CD4-positive, CD25-positive, alpha-beta regulatory T cell (primary cell): ENCODE measurements at places on chromosomes 7 and 10.

DNA sequence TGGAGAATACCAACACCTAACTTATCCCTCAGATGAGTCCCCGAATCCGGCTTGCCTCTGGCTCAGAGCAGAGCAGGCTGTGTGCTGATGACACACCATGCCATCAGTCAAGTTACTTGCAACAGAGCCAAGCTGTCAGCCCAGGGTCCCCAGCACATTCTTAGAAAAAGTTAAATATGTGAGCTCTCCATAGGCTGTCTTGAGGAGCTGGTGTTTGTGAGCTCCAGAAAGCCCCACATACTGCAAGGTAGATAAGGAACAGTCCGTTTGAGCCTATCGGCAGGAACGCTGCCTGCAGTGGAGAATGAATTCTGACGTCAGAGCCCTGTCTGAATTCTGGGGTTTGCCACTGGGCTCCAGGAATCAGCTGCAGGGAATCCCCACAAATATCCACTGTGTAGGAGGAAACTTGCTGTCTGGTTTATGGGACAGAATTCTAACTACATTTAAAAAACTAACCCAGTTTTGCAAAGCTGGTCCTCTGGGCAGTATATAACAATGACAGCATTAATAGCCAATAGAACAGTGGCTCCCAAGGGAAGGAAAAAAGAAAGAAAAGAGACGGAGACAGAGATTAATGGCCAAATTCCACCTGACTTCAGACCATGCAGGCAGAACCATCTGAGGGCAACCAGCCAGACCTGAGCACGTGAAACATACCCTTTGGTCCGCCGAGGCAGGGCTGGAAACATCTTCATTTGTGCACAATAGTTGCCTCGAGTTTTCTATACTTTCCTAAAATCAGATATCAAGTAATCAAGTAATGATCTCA is 3.6 kb downstream of the SFXN4 start:
- no peak for DNase-seq

DNA sequence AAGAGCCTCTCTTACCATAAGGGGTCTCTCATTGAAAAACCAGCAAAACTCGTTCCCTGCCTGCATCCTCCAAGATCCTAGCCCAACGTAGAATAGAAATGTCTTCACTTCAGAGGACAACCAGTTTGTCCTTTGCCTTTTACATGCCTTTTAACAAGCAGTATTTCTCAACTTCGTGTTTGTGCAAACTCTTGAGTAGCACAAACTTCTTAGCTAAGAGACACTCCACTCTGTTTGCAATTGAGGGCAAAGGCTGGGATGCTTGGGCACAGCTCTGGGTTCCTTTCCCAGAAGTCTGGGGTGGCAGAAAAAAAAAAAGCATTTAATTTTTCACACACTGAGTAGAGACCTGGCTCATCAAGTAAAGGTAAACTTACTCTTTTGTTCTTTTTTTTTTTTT is 19.5 kb upstream of the KCTD7 start:
- no peak for DNase-seq

- DNase-seq = no peak
These were observed 104.4 kb downstream of the STRA8 start for GRCh38 chr7:135337977-135338550.

GRCh38 chr10:118394301-118395200 is 52.4 kb upstream of the FAM204A start:
- peak; percentile 12 for DNase-seq

GRCh38 chr7:70047891-70048448 is 449.7 kb downstream of the AUTS2 start:
- DNase-seq = no peak

- no peak for DNase-seq
These were observed 152.7 kb upstream of the SHH start for GRCh38 chr7:155965010-155965409.

DNA sequence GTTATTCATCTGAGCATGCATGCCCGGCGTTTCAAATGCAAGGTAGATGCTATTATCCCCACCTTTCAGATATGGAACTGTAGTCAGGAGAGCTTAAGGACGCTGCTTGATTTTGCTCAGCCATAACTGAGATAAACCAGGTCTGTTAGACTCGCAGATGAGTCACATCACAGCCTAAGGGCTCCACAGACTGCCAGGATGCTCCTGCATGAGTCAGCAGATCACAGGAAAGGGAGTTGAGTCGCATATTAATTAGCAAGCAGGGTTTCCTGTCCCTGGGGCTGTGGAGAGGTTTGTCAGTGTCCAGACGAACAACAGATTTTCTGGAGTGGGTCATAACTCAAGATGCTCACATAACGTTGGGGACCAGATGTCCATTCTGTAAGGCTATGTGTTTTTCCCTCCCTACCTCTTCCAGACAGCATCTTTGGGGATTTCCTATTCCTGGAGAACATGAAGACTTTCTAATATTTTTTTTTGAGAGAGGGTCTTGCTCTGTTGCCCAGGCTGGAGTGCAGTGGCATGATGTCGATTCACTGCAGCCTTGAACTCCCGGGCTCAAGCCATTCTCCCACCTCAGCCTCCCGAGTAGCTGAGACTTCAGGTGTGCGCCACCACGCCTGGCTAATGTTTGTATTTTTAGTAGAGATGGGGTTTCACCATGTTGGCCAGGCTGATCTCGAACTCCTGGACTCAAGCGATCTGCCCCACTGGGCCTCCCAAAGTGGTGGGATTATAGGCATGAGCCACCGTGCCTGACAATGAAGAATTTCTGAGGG is 36.7 kb downstream of the PFKFB3 start:
- DNase-seq = peak; percentile 86

- DNase-seq = no peak
These were observed 133.7 kb upstream of the CTTNBP2 start for GRCh38 chr7:118006979-118007378.

DNA sequence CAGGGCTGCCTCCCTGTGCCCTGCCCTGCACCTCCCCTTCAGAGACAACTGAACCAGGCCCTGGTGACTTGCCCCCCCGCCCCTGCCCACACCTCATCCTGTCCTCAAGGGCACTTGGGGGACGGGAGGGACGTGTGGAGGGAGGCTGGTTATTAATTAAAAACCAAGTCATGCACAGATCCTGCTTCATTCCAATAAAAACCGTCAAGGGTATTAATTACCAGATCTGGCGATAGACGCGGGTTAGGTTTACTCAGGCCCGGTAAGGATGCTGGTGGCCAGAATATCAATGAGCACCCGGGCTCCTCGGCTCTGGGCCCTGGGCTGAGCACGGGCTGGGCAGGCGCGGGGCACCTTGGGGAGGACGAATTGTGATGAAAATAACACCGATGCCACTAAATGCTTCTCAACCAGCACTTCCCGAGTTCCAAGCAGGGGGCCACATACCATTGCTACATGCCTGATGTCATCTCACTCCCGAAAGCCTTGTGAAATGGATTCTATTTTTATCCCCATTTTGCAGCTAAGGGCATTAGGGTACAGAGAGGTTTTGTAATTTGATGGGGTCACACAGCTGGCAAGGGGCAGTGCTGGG is 24.5 kb upstream of the GTF2IRD1 start:
- no peak for DNase-seq

DNA sequence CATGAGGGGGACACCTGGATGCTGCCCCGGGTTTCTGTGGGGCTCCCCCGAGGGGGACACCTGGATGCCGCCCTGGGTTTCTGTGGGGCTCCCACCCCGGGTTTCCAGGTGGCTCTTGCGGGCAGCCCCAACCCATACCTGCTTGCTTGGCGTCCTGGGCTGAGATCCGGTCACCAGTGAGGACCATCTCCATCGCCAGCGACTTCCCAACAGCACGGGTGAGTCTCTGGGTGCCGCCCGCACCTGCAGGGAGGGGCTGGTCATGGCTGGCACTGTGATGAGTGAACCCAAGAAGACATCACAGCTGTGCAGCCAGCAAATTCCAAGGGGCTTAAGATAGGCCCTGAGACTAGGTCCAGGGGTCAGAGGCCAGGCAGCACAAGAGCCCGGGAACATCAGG is 6.4 kb downstream of the ECHS1 start:
- DNase-seq = no peak

DNA sequence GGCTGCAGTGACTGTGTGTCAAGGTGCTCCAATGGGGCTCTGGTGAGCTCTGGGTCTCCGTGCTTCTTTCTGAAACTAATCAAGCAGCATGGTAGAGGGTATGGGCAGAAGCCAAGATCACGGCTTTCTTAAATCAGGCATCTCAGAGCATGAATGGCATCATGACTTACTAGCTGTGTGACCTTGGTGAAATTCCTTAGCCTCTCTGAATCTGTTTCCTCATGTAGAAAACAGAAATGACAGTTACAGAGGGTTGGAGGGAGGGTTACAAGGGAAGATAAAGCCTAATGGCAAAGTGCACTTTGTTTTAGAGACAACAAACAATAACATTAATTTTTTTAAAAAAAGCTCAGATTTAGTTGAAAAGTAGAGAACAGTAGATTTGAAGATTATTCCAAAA is 34.9 kb downstream of the FRMPD2 start:
- DNase-seq = no peak

DNA sequence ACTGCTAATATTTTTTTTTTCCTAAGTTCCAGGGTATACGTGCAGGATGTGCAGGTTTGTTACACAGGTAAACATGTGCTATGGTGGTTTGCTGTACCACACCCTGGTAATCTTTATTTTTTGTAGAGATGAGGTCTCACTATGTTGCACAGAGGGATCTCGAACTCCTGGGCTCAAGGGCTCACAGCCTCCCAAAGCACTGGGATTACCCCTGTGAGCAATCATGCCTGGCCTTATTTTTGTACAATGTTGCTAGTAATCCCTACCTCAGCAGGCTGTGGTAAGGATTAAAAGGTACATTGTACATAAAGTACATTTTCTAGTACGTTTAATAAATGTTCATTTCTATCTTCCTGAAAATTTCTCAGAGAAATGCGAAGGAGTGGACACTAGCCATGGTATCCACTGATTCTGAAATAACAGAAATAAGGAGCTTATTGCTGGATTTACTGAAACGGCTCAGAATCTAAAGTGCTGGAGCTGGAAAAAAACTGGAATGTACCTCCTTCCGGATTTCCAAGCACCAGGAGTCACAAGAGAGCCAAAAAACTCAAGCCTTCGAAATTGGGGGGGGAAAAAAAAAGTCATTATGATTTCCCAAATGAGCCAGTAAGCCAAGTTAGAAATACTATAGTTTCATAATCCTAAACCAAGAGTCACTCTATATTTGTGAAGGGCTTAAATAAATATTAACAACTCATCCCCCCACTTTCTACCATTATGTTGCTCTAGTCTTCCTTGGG is 69.6 kb downstream of the NT5C2 start:
- no peak for DNase-seq

GRCh38 chr7:10685040-10685439 is 288.6 kb upstream of the PHF14 start:
- DNase-seq = no peak

DNA sequence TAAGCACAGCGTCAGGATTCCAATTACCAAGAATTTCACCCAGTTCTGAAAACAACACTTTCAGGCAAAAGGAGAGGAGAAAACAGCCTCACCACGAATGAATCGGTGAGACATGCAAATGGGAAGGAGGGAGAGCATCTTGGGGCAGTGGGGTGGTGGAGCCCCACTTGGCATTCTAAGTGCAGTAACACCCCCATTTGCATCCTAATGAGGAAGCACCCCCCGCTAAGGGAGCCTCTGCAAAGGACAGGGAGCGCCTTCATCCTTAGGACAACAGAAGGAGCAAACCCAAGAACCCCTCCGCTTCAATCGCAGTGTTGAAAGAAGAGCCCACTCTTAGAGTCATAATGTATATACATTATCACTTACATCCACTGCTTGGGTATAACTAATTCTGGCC is 46.8 kb downstream of the NRAP start:
- DNase-seq = no peak

- DNase-seq = no peak
These were observed 15.6 kb upstream of the CHST3 start for GRCh38 chr10:71948496-71949067.

- no peak for DNase-seq
These were observed 72.2 kb downstream of the PRKAG2 start for GRCh38 chr7:151804756-151805155.

GRCh38 chr10:52774600-52775106 is 2.1 kb upstream of the MBL2 start:
- no peak for DNase-seq

GRCh38 chr7:29102558-29103151 is 43.7 kb downstream of the CPVL start:
- no peak for DNase-seq

GRCh38 chr7:89064831-89065230 is 269.3 kb upstream of the TEX47 start:
- no peak for DNase-seq

GRCh38 chr10:102583435-102584417 is 60.6 kb upstream of the TRIM8 start:
- DNase-seq = peak; percentile 64

DNA sequence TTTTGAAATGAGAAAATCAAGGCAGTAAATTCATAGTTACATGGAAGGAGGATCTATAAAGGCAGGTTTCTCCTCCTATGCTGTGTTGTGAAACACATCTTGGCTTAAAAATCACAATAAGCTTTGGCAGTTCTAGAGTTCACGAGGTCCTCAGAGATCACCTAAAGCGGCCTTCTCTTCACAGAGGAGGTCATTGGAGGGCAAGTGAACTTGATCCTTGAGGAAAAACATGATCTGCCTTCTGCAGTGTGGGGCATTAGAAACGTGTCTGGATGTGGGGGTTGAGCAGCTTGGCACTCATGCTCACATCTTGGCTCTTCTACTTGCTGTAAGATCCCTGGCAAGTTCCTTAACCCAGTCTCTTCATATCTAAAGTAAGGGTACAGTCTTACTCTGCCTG is 96.1 kb upstream of the BMPER start:
- no peak for DNase-seq

GRCh38 chr7:50214126-50214670 is 90.3 kb upstream of the IKZF1 start:
- DNase-seq = no peak

DNA sequence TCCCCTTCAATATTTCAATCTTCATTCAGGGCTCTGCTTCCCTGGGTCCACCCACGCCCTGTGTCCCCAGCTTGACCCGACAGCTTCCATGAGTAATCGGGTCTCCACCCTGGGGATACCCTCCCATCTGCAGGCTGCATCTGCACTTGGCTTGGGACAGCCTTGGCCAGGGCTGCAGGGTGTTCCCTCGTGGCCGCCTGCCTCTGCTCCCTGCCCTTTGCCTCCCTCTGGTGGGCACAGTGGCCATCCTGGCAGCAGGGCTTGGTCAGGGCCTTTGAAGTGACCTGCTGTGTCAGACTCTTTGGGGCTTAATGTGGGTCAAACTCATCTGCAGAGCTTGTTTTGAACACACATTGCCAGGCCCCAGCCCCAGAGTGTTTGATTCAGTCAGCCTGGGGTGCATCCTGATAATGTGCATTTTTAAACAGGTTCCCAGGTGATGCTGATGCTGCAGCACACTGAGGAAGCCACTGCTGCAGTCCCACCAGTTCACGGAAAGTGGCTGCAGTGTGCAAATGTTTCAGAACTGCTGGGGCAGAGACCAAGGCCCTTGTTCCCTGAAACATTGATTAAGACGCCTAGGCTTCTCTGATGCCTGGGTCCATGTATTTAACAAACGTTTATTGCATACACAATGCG is 80.7 kb upstream of the SEC61G start:
- no peak for DNase-seq

DNA sequence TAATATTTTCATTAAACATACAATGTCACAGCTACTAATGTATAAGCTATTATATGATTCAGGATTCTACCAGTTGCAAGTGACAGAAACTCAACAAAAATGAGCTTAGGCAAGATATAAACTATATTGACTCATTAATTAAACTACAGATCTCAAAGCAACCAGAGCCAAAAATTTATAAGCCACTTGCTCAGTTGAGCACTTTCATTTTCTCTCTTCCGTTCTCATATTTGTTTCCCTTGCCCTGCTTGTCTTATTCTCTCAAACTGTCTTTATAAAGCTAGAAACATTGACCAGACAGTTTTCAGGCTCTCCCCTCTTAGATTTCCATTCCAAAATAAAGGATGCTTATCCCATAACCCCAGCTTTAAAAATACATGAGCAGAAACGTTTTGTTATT is 60.2 kb upstream of the DGKB start:
- DNase-seq = no peak
